ENCODE measurements at places on chromosomes 5 and 9.

GRCh38 chr9:87610200-87611155, 112.8 kb downstream of the DAPK1 start:
- DNase-seq, result no peak

DNA sequence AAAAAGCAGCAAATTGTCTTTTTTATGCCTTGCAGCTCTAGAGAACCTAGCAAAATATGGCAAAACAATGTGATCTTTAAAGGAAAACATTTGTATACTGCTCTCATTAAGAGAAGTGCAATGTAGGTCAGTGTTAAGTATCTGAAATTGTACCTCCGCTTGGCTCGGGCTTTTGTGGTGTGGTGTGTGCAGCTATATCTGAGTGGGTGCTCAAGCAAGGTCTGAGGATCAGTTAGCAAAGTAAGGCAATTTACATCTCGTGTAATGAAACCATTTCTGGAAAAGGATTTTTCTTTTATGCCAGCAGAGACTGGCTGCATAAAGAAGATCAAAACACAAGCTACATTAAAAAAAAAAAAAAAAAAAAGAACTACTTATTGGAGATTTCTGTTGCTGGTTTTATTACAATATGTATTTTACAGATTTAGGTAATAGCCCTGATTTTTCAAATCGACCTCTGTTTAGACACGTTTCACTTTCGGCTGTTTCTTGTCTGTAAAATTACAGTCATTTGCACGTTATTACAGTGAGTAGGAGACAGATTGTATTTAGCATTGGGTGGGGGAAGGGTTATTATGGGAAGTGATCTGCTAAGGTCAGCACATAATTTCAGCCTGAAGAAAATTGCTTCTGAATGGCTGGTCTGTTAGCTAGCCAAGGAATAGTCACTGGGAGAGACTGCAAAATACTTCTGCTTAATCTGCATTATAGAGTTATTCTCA, 7.9 kb upstream of the ZNF608 start:
- DNase-seq, result no peak

DNA sequence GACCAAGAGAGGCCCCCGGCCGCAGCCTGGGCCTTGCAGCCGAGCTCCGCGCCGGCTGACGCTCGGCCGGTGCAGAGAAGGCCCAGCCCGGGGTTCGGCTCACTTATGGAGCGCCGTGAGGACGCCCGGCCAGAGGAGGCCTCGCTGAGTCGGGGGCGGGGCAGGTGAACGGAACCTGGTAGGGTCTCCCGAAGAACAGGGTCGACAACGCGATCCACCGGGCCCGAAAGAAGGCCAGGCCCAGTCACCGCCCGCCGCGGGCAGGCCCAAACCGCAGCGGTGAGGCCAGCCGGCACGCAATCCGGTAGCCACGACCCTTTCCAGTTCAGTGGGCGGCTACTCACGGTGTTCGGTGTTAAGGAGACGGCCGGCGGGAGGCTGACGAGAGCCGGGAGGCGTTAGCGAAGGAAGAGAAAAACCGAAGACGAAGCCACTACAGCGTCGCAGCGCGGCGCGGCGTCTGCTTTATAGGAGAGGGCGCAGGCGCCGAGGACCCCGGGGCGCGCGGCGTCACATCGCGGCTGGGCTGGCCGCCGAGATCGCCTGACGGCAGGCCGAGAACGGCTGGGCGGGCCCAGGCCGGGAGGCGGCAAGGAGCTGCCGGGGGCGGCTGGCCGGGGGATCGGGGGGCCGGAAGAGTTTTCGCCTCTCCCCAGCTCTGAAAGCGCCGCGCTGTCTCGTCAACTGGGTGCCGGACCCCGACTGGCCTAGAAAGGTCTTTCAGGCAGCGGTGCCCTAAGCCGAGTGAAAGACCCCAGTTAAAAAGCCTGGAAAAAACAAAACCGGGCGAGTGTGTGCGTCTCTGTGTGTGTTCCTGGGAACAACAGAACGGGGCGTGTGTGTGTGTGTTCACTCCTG, at the start of gene SKP1:
SKP1 (minus strand) TSS at position 440 of the 858 bp plus-strand sequence. CDS start 2,928 bp downstream, outside the sequence.
- DNase-seq, result peak; percentile 68

- peak; percentile 25 for DNase-seq
Measured at GRCh38 chr9:69421908-69422801, 97.1 kb downstream of the ENTREP1 start.

- no peak for DNase-seq
Measured at GRCh38 chr9:12775679-12776512, 1.1 kb downstream of the LURAP1L start.

GRCh38 chr9:105444130-105444529, 3.7 kb upstream of the FSD1L start:
- no peak for DNase-seq

DNA sequence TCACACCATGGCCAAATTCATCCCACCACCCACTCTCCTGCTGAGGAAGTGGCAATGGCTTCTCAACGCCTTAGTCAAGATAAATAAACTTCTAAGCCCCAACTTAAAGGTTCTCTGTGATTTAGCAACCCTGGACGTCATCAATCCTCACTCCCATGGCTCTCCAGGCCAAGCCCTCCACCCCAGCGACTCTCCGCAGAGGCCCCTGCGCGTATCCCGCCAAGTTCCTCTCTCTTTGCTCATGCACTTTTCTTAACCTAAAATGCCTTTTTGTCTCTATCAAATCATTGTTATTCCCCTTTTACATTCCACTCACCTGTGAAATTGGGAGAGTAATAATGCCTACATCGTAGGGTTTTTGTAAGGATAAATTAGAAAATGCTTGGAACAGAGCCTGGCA, 88.6 kb downstream of the NRG2 start:
- no peak for DNase-seq

- no peak for DNase-seq
Measured at GRCh38 chr9:129201289-129201688, 23.2 kb upstream of the IER5L start.

DNA sequence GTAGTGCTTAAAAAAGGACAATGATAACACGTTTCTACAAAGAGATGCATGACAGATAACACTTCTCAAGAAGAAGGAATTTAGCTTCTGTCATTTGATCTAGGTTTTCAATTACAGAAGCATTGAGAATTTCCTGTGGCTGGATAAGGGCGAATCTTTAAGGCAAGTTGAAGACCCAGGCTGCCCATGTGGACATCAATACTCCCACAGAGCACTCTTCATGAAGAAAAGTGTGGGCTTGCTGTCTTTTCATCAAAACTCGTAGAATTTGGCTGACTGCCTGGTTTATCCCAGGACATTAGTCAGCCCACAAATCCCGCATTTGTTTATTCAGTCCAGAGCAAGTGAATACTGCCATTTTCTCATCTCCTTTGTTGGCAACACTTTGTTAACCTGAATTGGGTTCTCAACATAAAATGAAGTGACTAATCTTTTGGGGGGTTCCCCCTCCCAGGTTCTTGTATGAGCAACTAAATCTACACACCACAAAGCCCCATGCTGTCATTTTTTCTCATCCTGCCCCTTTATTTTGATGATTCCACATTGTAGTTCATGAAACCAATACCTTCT, 43.4 kb upstream of the CDKN2B start:
- DNase-seq, result peak; percentile 9

DNA sequence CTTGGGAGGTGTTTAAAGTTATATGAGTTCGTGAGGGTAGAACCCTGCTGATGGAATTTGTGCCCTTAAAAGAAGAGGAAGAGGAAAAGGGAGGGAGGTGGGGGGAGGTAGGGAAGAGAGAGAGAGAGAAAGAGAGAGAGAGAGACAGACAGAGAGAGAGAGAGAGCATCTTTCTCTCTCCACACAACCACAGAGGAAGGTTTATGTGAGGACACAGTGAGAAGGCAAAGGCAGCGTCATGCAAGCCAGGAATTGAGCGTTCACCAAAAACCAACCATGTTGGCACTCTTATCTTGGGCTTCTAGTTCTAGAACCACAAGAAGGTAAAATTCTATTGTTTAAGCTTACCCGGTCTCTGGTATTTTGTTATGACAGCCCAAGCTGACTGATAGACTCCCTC, 152.4 kb downstream of the SH3GL2 start:
- no peak for DNase-seq

DNA sequence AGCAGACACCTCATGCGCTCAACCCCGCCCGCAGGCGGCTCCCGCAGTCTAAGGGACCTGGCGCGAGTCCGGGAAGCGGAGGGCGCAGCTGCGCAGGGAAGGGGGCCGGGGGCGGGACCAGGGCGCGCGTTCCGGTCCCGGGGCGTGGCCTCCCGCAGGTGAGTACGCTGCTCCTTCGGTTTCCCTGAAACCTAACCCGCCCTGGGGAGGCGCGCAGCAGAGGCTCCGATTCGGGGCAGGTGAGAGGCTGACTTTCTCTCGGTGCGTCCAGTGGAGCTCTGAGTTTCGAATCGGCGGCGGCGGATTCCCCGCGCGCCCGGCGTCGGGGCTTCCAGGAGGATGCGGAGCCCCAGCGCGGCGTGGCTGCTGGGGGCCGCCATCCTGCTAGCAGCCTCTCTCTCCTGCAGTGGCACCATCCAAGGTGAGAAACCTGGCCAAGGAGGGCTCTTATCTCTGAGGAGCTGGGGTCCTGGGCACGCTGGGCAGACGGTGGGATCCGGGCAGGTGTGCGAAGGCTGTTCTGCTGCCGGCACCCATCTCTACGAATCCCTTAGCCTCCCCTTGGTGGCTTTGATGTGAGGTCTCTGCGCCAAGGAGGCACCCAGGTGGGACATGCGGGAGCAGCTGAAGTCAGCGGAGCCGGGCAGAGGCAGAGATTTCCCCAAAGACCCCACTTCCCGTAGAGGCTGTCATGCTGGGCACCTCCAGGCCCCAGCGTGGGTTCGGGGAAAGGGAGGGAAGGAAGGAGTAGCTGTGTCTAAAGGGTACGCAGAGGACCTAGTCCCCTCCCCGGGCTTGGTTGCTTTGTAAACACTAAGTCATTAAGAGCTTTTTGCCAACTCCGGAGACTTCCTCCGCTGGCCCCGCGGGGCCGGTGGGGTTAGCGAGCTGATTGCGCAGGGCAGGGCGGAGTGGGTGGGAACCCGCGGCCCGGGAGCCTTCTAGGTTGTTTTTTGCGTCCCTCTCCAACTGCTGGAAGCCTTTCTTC, at the start of gene F2RL1:
F2RL1 (plus strand) TSS at position 187 of the 988 bp plus-strand sequence; CDS start at position 340, 153 bp downstream.
- peak; percentile 36 for DNase-seq

- DNase-seq, result no peak
Measured at GRCh38 chr5:39449591-39449990, 24.8 kb upstream of the DAB2 start.

GRCh38 chr5:139078345-139078744, 119.8 kb downstream of the SIL1 start:
- no peak for DNase-seq

GRCh38 chr5:160486573-160486972, 64.9 kb downstream of the PTTG1 start:
- no peak for DNase-seq

DNA sequence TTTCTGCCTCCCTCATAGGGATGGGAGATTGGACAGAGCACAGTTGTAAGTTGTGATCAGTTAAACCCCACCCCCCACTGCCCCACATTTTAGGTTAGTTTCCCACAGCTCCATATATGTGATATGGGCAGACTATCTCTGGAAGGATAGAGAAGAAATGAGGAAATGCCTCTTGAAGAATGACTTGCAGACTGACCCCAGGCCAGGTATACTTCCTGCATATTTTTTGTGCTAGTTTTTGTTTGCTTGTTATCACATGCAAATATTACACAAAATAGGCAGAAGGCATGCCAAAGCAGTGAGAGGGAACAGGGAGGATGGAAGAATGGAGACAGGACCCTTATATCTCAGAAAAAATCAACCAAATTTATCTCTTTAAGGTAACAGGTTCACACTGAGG, 10.1 kb upstream of the GLRX start:
- no peak for DNase-seq

- DNase-seq, result no peak
Measured at GRCh38 chr5:135559354-135559753, 19.4 kb downstream of the CXCL14 start.

DNA sequence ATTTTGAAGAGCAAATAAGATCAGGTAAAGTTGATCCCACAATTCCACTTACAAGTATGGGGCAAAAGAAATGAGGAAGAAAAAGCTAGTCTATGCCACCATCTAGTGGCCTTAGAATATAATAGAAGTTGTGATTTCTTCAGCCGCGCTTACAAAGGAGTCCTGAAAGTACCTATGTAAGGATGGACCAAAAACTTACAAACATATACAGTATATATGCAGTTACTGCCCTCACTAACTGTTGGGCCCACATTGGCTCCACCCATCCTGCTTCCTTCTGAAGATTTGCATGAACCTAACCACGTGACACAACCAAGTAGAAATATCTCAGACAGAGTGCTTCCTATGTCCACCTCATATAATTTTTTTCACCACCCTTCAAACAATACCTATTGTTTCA, 11.7 kb upstream of the OR13D1 start:
- no peak for DNase-seq

GRCh38 chr5:135054546-135054945, 20.5 kb upstream of the PITX1 start:
- no peak for DNase-seq
